Kidney tubule cell (primary cell): ENCODE measurements at places on chromosomes 11 and 22.

DNA sequence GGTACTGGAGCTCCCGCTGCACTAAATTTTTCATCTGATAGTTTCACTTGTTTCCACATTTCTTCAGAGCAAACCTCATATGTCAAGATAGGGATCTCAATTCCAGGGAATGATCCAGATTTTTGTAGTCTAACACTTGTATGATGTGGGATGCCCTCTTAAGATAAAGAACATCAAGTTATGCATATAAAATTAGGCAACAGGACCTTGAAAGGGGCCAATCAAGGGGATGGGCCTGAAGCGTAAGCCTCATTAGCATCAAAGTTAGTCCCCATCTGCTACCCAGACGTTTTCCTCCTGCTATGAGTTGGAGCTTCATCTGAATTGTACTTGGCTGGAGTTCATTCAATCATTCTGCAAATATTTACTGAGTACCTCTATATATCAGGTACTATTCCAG lies 17.5 kb downstream of the PDGFD start:
- no peak for DNase-seq

- DNase-seq = no peak
Observed at GRCh38 chr22:17411213-17411612, 42.0 kb downstream of the CECR2 start.

DNA sequence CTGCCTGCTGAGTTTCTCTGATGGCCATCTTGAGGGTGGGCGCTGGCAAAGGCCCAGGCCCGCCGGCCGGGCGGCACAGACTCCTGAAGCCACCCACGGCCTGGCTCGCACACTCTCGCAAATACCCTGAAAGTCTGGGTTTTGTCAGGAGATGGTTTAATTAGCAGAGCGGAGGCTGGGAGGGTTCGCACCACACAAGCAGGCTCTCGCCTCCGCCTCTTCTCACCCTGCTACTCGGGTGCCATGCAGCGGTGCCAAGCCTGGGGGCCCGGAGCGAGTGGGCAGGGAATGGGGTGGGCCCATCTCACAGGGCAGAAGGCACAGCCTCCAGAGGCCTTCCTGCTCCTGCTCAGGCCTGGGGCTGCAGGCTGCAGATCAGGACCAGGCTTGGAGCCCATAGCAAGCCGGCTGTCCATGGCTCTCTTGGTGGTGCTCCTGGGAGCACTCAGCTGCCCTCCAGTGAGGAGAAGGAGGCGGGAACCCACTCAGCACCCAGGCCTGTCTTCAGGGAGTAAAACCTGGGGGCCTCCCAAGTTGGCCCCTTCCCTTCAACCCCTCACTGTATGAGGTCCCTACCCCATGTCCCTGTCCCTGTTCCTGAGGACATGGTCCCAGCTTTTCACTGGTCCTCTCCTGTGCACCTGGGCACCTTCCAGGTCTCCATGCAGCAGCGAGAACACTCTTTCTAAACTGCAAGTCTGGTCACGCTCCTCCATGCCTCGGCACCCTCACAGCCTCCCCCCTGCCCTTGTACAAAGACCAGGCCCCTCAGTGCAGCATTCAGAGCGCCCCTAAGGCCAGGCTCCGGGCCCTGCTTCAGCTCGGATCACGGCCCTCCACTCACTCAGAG lies 62.0 kb downstream of the FLRT1 start:
- no peak for DNase-seq

DNA sequence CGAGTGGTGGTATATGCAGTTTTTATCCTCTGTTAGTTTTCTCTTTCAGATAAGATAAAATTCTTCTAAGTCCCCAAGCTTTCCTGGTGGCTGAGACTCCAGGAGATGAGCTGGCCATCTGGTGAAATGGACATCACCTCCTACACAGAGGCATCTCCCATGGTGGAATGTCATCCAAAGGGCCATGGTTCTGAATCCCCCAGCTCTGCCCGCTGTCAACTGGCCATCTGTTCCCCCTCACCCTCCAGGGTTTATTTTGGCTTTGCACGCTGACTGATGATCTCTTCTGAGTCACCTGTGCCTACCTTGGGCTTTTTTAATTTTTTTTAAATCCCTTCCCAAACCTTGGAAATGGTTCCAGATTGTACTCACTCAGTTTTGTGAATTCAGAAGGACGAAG lies 142.2 kb downstream of the HIPK3 start:
- no peak for DNase-seq

DNA sequence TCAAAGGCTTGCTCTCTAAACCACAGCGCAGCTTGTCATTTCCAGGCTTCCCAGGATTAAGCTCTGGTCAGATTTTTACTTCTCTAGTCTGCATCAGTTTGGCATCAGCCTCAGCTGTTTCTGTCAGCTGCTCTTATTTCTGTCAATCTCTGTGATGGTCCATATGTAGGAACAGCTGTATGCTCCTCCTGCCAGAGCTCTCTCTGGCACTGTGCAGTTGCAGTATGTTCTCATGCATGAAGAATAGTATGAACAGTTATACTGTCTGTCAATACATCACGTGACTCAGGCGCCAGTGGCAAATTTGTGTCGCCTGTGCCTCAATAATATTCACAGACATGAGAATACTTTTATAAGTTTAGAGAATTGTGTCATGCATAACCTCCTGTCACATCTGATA lies 6.7 kb downstream of the OR6M1 start:
- no peak for DNase-seq

- peak; percentile 89 for DNase-seq
Observed at GRCh38 chr22:44309137-44309536, 3.6 kb downstream of the SHISAL1 start.

DNA sequence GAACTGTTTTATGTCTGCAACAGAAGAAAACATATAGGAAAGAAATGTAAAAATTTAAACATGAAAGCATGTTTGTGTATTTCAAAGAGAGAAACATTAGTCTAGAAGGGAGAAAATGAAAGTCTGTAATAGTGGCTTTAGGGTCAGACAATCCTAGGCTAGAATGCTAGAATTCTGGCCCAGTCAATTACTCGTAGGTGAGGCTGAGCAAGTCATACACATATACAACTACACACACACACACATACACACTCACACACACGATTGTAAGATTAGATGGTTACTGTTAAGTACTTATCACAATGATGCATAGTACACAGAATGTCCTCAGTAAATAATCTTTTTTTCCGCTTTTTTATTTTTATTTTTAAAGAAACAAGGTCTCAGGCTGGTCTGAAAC lies 37.7 kb upstream of the PCF11 start:
- DNase-seq = no peak

DNA sequence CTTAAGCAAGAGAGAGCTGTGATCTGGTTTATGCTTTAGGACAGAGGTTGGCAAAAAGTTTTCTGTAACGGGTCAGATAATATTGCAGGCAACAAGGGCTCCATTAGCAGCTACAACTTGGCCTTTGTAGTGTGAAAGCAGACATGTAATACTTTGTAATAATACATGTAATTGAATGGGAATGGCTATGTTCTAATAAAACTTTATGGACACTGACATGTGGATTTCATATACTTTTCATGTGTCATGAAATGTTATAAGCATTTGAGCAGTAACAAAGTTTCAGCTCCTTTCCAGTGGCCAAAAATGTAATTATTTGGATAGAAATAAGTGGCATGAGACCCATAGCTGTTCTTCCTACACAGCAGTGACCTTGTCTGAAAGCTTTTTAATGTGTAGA lies 3.1 kb downstream of the DYNC2H1 start:
- no peak for DNase-seq

DNA sequence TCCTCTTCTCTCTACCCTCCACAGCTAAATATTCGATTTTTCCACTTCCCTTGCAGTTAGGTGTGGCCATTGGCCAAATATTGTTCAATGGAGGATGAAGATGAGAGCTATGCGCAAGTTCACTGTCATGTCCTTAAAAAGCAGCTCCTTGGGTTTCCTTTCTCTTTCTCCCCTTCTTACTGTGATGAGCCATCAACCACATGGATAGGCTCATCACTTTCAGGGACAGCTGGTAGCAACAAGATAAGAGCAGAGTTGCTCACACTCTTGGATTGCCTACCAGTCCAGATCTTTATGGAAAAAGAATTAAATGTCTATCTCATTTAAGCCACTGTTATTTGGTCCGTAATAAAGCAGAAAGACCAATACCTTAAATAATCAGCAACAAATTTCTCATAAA lies 377.0 kb downstream of the DDX10 start:
- no peak for DNase-seq

GRCh38 chr11:12117611-12118010 lies 7.2 kb downstream of the MICAL2 start:
- DNase-seq = peak; percentile 54
